ENCODE measurements at places on chromosomes 2 and 18.

DNA sequence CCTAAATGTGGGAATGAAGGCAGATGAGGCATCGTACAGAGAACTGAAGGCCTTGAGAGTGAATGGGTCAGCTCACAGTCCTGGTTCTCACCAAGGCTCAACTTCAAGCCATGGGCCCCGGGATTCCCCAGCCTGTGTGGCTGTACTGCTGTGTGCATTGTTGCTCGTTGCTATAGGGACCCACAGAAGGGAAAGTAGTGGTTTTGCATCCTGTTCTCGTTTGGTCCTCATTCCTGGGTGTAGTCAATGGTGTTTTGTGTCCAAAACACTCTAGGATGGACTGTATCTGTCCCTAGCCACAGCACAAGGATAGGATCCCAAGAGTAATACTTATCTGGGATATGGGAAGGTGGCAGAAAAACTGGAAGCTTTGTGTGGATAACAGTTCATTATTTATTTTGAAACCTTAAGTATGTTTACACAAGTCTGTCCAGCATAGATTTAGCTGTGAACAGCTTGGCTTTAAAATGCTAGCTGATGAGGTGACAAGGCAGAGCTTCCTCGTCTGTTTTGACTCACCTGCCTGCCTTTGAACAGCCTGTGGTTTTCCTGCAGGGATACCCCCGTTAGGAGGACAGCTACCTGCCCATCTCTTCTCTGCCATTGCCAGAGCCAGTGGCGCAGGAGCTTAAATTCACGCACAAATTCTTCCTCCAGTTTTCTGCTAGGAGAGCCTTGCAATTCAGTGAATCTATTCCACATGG lies 85.0 kb downstream of the WDSUB1 start:
- no peak for DNase-seq

- no peak for DNase-seq
Observed at GRCh38 chr2:8514796-8515758, 166.8 kb upstream of the ID2 start.

GRCh38 chr2:135037831-135038230 lies 9.4 kb downstream of the MAP3K19 start:
- no peak for DNase-seq

DNA sequence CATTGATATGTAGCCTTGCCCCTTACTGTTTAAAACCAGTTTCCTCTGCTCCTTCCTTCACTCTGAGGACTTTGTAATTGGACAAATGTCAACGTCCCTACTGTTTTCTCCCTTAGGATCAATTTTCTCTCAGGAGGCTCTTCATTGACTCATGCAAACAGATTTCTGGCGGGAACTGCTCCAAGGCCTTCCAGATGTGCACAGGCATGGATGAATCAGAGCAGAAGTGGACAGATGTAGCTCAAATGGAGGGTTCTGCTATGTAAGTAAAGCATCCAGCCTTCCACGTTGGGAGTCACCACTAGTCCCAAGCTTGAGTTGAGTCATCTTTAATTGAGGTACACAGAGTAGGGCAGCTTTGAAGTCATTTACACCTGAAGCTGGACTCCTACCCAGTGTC lies 34.1 kb upstream of the ZDBF2 start:
- no peak for DNase-seq

GRCh38 chr2:154306266-154306970 lies 392.1 kb upstream of the KCNJ3 start:
- DNase-seq, result no peak

GRCh38 chr2:37110306-37111212 lies 26.2 kb downstream of the GPATCH11 start:
- no peak for DNase-seq

GRCh38 chr2:134676960-134677359 lies 41.8 kb downstream of the TMEM163 start:
- DNase-seq, result no peak

DNA sequence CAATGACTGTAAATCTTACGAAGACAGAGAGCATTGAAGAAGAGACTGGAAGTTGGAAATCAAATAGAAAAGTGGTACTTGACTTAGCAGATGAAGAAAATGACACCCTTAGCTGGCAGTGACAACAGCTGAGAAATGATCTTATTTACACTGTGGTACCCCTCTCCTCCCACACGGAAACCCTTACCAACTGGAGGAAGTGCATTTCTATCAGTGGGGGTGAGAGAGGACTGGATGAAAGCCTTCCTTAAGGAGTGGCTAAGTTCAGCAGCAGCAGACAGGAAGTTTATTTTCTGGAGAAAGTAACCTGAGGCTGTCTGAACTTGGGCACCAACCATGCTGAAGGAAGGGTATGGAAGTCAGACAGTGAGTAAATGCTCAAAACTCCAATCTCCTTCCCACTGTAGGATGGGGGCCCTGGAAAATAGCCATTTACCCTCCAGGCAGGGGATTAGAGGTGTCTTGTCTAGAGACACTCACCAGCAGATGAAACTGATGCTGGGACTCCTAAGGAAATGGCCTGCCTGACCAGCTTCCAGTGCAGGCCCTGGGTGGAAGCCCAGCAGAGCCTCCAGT lies 160.2 kb upstream of the NCK2 start:
- no peak for DNase-seq

GRCh38 chr18:25279133-25279532 lies 72.8 kb downstream of the ZNF521 start:
- no peak for DNase-seq

DNA sequence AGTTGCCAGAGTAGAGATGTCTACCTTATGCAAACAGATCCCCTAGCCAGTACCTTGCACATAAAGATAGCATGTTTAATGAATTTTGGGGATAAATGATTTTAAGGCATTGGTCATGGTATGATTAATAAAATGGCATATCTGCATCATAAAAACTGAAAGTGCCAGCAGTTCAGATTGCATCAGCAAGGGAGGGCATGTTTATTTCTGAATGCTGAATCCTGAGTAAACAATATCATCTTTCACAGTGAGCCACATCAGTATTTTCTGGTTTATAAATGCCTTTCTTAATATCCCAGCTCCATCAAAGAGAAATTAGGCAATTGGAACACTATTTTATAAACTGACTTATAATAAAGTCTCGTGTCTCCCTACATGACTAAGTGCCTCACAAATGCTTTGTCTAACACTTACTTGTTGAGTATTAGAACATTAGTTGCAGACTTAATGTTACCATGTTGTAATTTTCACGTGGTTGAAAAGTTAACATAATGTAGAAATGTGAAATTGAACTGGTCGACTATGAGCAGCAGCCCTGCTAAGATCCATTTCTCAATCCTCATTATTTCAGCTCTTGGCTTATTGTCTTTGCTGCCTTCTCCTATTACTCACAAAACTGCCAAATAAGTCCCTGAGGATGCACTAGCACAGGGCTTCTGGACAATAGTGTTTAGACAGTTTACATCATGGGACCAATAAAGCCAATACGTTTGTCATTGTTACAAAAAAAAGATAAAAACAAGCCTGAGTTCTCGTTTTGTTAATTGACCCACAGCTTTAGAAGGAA lies 48.0 kb downstream of the LANCL1 start:
- DNase-seq, result no peak
